Stimulated activated CD4-positive, alpha-beta T cell treated with anti-CD3 and anti-CD28 coated beads, Interleukin-4, amount 100 ng/mL, for 4 hours (primary cell): ENCODE measurements at places on chromosomes 11 and 22.

GRCh38 chr11:32884770-32885384, 7.7 kb upstream of the QSER1 start:
- no peak for DNase-seq

GRCh38 chr11:68843703-68844312, 2.1 kb upstream of the CPT1A start:
- DNase-seq, result peak; percentile 74

DNA sequence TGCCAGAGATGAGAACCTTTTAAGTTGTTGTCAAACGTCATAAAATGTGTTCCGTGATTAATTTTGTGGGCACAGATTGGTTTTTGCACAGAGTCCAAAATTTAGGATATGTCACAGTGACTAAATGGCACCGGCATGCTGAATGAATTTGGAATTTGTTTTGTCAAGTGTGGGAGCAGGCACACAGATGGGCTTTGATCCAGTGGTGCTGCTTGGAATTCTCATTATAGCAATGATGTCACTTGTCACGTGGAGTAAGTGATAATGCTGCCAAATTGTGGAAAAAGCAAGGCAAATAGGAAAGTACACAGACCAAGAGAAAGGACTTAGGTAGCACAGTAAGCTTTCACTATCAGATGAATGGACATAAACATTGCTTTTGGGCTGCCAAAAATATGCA, 8.0 kb upstream of the LIN7C start:
- no peak for DNase-seq

- DNase-seq, result no peak
Measured at GRCh38 chr11:96256215-96257011, 86.6 kb downstream of the MAML2 start.

DNA sequence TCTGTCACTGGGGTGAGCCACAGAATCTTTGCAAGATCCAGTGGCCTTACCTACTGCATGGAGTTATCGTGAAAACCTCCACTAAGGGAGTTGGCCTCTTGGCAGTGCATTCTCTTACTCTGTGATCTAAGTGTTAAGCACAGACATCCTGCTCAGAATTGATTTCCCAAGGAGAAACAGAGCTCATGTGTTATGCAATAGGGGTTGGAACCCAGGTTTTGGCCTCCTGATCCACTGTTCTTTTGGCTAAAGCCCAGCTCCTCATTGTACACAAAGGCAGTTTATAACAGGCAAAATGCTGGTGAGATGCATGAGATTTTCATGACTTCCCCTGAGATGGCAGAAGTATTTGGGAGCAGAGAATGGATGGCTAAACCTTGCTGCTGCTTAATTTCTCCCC, 11.8 kb downstream of the DTX4 start:
- DNase-seq, result no peak

GRCh38 chr11:637593-638521, 788 bp downstream of the DRD4 start:
- DNase-seq, result no peak

- peak; percentile 66 for DNase-seq
Measured at GRCh38 chr22:42444077-42444904, 12.1 kb upstream of the NFAM1 start.

GRCh38 chr11:2377511-2378443, 667 bp downstream of the CD81 start:
- DNase-seq, result peak; percentile 69

- no peak for DNase-seq
Measured at GRCh38 chr22:21826204-21826603, 41.2 kb downstream of the MAPK1 start.

- no peak for DNase-seq
Measured at GRCh38 chr11:68031144-68031464, 623 bp downstream of the NDUFS8 start.

DNA sequence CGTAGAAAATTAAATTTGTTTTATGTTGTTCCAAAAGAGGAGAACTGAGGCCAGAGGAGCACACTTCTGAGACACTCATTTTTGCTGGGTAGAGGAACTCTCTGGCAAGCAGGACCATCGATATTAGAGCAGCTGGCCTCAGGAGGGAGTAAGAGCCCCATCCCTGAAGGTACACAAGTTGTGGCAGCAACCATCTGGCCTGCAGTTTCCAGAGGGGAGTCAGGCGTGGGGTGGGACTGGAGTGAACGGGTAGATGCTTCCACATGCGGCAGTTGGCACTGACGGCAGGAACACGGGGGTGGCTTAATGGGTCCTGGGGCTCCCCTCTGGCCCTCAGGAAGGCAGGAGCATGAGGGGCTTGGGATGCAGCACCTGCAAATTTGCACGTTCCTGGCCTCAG, 13.2 kb upstream of the SSTR3 start:
- no peak for DNase-seq

DNA sequence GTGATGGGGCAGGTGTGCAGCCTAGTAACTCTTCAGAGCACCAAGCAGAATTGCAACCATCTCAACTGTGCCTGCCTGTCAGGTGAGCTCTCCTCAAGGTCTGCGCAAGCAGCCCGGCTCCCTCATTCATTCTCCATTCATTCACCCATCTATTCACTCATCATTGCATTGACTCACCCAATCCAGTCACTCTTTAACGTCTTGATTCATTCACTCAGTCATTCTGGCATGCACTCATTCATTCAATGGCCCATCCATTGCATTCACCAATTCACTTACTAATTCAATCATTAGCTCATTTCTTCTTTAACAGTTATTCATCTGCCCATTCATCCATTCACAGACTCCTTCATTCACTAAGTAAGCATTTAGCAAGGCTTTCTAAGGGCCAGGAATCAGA, 111.8 kb downstream of the PDE2A start:
- no peak for DNase-seq

GRCh38 chr22:31119026-31119717, 3.6 kb upstream of the INPP5J start:
- DNase-seq, result no peak

GRCh38 chr11:66950112-66950535, 8.1 kb downstream of the PC start:
- peak; percentile 45 for DNase-seq

DNA sequence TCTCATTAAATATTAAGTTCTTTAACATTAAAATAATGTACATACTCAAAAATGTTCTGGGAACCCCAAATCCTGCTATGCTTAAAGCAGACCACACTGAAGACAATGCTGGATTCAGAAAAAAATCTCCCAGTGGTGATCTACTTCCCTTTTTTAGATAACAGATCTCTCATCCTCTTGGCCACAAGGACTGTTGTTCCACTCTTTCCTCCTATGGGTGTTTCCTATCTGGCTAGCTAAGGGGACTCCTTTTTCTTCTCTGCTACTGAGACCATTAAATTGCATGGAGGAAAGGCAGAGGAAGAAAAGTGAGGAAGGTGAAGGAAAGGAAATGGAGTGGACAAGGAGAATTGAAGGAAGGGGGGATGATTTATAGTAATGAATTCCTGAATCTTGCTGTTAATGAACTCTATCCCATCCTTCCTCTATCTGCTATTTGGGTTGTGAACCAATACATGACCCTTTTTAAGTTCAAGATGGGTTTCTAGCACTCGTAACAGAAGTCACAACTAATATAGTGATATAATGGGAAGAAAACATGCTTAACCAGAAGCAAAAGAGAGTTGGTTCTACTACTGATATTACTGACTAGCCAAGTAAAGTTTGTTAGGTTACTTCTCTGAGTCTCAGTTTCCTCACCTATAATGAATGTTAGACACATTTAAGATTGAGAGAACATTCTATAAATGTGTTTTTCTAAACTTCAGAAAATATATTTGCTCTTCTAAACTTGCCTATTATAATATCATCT, 53.2 kb downstream of the PIK3C2A start:
- DNase-seq, result no peak

- DNase-seq, result no peak
Measured at GRCh38 chr22:37178350-37179125, 9.5 kb downstream of the C1QTNF6 start.

DNA sequence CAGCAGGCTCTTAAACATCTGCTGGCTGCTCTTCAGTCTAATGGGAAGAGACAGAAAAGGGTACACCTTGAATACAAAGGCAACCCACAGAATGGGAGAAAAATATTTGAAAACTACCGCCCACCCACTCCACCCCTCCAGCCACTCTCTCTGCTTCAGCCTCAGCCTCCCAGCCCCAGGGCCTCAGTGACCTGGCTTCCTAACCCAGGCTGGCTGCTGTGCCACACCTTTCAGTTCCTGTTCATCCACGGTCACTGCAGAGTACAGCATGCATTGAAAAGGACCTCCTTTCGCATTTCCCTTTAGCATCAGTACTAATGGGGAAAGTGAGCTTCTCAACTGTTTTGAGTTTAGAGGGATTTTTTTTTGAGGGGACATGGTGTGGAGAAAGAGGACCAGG, 28.8 kb upstream of the SERPIND1 start:
- DNase-seq, result no peak

DNA sequence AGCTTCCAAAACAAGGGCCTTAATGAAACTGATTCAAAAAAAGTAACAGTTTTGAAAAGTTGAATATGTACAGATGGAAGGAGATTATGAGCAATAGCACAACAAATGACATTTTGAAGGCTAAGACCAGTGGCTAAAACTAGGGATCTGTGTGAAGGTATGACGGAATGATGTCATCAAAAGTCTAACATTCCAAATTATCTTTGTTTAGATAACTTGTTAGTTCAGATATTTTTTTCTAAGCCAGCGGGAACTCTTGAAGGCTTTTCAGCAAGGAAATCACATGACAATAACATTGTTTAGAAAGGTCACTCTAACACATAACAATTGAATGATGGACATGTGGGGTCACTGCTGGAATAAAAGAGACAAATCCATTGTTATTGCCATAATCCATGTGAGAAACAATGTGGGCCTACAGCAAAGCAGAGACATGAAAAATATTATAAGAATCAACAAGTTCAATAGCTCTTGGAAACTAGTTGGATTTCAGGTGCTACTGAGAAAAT, 260.5 kb downstream of the CASP12 start:
- no peak for DNase-seq
